Activated CD8-positive, alpha-beta memory T cell treated with anti-CD3 and anti-CD28 coated beads for 1 hour (primary cell): ENCODE measurements at places on chromosomes 7 and 10.

- DNase-seq = no peak
Observed at GRCh38 chr7:29194594-29195427, at the start of gene CHN2. TSS of gene CHN2 (plus strand) at chr7:29194775.

DNA sequence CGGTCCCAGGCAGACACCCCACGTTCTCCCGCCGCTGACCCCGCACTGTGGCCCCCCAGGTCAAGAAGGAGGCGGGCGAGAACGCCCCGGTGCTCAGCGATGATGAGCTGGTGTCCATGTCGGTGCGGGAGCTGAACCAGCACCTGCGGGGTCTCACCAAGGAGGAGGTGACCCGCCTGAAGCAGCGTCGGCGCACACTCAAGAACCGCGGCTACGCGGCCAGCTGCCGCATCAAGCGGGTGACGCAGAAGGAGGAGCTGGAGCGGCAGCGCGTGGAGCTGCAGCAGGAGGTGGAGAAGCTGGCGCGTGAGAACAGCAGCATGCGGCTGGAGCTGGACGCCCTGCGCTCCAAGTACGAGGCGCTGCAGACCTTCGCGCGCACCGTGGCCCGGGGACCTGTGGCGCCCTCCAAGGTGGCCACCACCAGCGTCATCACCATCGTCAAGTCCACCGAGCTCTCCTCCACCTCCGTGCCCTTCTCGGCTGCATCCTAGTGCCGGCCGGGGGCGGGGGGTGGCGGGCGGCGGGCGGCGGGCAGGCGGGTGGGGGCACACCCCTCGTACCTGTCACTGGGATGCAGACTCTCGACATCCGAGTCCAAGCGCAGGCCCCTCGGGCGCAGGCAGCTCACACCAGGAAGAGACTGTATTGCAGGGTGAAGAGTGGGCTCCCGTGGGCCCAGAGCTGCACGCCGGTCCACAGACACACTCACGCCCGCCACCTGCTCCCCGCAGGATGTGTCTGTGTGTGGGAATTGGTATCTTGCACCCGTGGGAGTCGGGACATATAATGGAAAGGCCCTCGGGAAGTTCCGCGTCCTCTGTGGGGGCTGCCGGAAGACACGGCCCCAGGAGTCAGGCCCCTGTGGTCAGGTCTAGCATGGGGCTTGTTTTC lies 9.6 kb downstream of the MAFK start:
- DNase-seq = no peak

DNA sequence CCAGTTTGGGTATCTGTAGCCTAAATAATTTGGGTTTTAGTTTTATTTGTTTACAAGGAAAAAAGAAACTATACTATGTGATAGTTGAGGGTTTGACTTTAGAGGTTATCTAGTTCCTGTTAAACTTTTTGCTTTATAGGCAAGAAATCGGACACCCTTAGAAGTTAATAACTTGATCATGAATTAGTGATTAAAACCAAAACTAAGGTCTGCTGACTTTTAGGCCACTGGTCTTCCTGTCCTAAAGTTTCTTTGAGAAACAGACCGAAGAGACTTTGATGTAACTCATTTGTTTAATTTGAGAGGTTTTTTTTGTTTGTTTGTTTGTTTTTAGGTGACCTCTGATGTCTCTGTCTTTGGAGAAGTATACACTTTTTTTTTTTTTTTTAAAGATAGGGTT lies 59.7 kb downstream of the PHTF2 start:
- no peak for DNase-seq

GRCh38 chr10:49286686-49287085 lies 12.3 kb upstream of the C10orf71 start:
- DNase-seq = no peak

DNA sequence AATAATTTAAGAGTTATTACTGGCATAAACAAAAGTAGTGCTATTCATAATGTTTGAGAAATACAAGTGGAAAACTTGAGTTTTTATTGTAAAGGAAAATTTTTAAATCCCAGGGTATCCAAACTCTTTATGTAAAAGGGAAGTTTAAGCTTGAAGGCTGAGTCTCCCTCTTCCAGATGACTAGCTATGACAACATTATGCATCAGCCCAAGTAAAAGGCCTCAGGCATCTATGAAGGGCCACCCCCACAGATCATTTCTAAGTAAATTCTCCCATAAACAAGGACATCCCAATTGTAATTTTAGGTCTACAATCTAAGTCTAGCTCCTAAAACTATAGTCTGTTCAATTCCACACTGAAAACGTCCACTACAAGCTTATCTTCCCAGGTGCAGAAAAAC lies 166.2 kb upstream of the STEAP1 start:
- DNase-seq = no peak

DNA sequence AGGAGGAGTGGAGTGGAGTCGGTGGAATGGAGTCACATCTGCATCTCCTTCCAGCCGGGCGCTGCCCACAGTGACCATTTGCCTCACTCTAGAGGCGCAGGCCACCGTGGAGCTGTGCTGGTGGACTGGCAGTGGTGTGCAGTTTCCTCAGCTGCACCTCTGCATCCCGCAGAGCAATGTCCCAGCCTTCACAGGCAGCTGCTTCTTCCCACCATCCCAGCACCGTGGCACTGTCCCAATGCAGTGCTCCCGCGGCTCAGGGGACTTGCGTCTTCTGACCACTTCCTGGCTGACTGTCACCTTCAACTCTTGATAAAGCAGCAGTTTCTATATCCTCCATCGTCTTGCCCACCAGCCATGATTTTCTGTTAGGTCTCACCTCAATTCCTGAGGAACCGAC lies 90.3 kb upstream of the SFMBT2 start:
- DNase-seq = no peak

GRCh38 chr7:82444220-82444909 lies 788 bp upstream of the CACNA2D1 start:
- DNase-seq = no peak

- DNase-seq = no peak
Observed at GRCh38 chr7:134561-135256, 57.7 kb upstream of the FAM20C start.

GRCh38 chr7:114922652-114923402 lies 933 bp downstream of the MDFIC start:
- no peak for DNase-seq

GRCh38 chr7:99997545-99998137 lies 17.8 kb upstream of the ZKSCAN1 start:
- DNase-seq = peak; percentile 47

DNA sequence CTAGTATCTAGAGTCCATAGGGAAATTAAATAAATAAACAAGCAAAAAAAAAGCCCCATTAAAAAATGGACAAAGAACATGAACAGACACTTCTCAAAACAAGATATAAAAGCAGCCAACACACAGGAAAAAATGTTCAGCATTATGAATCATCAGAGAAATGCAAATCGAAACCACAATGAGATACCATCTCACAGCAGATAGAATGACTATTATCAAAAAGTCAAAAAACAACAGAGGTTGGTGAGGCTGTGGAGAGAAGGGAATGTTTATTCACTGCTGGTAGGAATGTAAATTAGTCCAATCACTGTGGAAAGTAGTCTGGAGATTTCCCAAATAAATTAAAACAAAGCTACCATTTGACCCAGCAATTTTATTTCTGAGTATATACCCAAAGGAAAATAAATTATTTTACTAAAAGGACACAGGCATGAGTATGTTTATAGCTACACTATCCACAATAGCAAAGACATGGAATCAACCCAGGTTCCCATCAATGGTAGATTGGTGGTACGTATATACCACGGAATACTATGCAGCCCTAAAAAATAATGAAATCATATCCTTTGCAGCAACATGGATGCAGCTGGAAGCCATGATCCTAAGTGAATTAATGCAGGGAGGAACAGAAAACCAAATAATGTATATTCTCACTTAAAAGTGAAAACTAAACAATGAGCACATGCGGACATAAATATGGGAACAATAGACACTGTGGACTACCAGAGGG lies 366.5 kb upstream of the SEMA3C start:
- DNase-seq = no peak
